Urinary bladder (tissue), 4 donors: ENCODE measurements at places on chromosomes 6 and 20. TPM values are rescaled to one million over a fixed set of nuclear protein-coding genes. Genes with fewer than 3 reads are reported as not detected.

DNA sequence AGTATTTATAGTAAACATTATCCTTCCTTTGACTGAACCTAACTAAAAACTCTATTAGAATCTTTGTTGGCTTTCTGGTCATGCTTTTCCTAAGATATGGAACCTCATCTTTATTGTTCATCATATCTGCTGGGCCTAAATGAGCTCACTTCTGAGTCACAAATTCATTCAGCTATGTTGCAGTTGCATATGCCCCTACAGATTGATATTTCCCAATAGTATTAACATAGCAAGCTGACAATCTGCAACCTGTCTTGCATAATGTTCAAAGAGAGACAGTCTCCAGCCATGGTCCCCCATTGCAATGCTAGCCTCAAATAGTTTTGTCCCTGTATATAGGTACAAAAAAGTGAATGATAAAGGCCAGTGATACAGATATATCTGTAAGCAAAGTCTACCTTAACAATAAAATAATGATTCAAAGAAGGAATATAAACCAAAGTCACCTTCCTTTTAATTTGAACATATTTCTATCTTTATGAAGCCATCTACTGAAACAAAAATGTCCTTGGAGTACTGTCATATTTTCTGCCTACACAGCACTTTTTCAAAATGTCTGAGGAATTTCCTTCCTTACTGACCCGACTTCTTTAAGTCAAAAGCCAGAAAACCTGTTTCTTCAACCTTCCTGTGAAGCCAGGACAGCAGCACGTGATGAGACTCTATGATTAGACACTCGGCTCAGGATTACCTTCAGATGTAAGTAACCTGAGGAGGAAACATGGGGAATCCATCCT is 140.7 kb downstream of the UBE3D start:
- no peak for DNase-seq

GRCh38 chr6:162289972-162290371 is 437.6 kb downstream of the PRKN start:
- no peak for DNase-seq

GRCh38 chr6:2237001-2237400 is 8.4 kb downstream of the GMDS start:
- DNase-seq, result no peak

- no peak for DNase-seq
Measured at GRCh38 chr6:139457476-139457875, 83.0 kb upstream of the CITED2 start.

DNA sequence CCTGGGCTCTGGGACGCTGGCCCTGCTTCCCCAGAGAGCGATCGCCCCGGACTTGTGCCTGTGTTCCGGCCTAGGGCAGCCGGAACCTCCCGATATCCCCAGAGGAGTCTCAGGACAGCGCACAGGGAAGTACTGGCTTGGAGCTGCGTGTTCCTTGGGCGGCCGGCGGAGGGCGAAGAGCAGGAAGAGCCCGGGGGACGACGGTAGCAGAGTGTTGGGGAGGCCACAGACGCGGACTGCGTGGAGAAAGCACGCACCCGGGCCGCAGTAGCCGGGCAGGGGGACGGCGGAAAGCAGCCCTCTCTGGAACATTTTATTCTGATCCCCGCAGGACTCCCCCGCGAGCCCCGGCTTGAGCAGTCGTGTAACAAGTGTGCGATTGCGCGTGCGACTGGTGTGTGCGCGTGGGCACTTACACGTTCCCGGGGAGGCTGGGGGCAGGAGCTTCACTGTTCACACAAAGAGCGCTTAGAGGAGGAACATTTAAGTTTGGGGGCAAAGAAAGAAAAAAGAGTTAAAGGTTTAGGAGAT is 36.1 kb downstream of the NCR2 start:
- DNase-seq, result no peak

DNA sequence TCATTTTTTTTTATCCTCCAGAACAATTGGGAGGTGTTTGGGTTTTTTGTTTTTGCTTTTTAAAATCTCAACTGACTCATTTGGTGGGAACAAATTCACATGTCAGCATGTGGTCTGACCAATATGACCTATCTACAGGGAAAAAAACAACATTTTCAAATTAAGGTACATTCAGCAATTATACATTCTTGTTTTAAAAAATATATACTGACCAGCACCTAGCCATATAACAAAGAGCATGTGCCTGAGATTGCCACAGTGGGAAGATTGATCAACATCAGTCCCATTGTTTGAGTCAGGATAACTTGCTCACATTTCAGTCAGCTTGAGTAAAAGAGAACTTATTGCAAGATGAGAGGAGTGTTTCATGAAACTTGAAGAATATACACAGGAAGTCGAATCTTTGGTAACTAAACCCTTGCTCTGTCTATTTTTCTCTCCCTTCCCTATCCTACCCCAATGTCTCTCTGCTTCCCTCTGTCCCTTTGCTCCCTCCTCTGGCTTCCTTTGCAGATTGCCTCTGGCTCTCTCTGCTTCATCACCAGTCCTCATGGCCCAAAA is 163.2 kb upstream of the TAB2 start:
- DNase-seq, result no peak

- no peak for DNase-seq
Measured at GRCh38 chr6:10756085-10756484, 8.5 kb downstream of the TMEM14B start.

DNA sequence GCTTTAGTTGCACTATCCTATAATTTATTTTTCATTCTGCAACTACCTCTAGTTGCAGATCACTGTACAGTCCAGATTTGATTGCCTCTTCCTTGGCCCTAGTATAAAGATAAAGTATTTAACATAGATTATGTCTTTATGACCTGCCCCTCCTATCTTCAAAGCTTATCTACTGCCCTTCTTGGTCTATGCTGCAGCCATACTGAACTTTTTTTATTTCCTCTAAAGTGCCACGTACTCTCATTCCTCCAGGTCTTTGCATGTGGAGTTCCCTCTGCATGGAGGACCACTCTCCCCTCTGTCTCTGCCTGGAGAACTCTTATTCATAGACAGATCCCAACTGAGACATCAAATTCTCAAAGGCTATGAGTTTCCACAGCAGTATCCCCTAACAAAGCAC is 168.0 kb downstream of the PTPRK start:
- no peak for DNase-seq

- no peak for DNase-seq
Measured at GRCh38 chr6:35831257-35832007, 26.3 kb downstream of the LHFPL5 start.

DNA sequence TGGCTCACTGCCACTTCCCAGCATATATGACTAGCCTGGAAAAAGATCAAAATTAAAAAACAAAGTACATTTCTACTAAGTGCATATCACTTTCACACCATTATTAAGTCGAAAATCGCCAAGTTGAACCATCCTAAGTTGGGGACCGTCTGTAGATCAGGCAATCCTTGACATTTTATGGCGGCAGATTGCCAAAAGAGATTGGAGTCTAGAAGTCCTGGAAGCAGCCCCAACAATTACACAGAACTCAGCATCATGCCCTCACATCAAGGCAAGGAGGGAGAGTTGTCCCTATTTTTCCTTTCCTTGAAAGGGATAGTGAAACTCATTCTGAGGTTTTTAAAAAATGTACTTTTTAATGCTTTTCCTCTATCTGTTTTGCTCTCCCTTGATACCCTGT is 30.7 kb downstream of the SLC22A3 start:
- DNase-seq, result no peak

DNA sequence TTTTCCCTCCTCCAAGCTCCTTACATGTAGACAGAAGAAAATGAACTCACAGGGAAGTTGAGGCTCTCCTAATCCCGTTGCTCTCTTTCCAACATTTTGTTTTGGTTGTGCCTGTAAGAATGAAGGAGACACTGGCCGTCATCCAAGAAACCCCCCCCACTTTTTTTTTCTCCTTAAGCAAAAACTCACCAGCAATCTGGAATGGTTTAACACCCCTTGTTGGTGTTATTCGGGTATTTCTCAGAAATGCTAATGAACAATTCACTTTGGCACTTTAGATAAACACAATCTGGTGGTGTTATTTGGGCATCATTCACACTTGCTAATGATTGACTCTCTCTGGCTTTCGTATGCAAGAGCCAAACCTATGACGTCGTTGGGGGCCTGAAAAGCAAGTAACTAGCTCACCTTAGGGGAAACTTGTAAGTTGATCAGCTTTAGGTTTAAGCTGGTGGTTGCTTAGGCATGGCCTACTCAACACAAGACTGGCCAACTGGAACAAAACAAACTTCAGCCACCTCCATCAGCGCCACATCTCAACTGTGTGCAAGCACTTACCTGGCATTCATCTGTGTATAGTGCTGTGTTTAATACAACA is 24.3 kb upstream of the OLIG3 start:
- DNase-seq, result no peak

DNA sequence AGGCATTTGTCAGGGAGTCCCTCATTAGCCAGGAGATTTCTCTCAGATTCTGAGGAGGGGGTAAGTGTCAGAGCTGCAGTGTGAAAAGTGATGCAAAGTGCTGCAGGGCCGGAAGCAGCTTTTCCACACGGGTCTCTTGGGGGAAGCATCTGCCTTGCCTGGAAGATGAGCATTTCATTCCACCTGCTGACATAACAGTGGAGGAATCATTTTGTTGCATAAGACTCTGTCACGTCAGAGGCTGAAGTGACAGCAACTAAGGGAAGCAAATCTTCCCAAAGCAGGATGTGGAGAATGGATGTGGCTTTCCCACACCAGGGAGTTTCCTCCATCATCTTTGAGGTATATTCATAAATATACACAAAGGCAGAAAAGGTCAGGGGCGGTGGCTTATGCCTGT is 22.8 kb downstream of the DCBLD1 start:
- DNase-seq, result no peak

- DNase-seq, result no peak
Measured at GRCh38 chr6:47308552-47309290, 984 bp downstream of the TNFRSF21 start.

DNA sequence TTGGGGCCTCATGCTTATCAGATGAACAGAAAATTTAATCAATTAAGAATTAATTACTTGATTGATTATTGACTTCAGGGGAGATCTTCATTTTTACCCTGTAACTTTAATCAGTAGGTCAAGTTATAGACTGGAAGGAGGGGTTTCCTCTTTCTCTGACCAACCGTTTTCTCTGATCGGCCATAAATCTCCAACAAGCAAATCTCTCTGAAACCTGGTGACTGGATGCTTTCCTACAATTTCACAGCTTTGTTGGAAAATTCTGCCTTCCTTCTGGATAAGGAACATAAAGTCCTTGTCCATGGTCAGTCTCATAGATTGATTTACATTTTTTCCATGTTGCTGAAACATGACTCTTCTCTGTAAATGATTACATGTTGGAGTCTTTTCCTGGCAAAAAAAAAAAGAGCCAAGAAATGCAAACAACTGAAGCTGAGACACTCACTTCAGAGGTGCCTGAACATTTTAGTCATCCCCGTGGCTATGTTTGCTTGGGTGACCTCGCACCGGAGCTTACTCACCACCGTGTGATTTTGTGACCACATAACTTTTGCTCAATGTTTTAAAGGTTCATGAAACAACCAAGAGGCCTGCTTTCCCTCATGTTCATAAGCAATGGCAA is 31.0 kb downstream of the IRF4 start:
- DNase-seq, result no peak

DNA sequence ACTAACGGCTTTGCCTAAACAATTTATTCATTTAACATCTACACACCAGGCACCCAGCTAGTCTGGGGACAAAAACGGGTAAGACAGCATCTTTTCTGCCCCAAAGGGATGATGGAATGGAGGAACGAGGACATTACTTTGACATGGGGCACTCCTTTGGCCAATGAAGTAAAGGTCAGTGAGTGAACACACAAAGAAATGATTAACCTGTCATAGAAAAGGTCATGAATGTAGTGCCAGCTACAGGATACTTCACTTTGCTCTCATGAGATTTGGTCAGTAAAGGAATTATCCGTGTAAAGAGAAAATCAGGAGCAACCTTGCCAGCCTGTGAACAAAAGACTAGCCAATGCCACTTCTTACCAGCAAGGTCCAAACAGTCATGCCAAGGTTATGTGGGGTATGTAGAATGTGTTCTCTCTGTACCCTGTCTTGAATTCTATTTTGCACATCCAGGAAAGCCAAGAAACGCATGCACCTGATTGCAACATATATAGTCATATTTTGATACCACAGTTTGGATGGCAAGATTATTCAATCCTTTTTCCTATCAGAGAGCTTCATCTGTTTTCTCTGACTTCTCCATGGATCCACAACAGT is 145.3 kb downstream of the GMPR start:
- no peak for DNase-seq

DNA sequence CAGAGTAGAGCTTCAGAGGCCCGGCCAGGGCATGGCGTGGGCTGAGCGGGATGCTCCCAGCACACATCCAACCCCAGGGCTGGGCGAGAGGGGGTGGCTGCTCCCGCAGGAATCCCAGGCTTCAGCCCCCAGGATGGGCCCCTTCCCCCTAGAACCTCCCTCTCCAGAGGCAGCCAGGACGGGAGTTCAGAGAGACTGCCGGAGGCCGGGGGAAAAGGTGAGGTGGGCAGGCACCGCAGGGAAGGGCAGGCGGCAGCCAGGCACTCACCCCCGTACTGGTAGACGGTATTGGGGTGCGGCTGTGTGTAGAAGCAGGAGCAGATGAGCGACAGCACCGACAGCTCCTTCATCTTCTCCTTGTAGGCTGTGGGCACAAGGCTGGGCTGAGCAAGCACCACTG is 9.3 kb downstream of the STMN3 start:
- DNase-seq, result no peak

DNA sequence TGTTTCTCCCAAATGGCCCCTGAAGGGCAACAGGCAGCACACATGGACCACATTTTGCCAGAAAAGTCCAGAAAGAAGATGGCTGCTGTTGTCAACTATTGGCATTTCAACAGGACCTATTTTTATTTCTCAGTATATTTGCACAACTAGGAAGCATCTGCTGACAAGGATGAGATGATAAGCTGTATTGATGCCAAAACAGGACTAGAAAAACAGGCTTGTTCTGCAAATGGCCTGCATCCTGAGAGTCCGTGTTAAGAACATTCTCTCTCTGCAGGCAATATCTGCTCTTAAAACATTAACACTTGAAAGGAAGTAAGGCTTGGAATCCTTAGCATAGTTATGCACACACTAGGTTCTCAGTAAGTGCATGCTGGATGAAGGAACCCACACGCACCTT is 283.7 kb downstream of the ESR1 start:
- DNase-seq, result no peak

Gene GRM1
- polyA plus RNA-seq, result 0.01 TPM

Gene RIPPLY2
- 2.5 TPM for polyA plus RNA-seq

Gene LY6G5C
- 4.0 TPM for polyA plus RNA-seq

Gene CARMIL1
- 11.1 TPM for polyA plus RNA-seq
